ENCODE measurements at places on chromosomes 3 and 15.

DNA sequence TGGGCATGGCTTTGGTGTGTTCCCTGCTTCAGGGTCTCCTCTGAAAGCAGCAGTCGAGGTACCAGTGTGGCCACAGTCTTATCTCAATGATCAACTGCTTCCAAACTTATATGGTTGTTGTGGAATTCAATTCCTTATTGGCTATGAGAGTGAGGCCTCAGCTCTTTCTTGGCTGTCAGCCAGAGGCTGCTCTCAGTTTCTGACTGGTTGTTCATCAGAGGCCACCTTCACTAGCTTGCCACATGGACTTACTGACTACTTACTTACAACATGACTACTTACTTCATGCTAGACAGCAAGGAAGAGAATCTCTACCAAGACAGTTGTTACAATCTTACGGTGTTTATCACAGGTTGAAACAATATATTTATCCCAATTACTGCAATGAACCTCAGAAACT, 789.2 kb downstream of the DIPK2A start:
- no peak for DNase-seq

DNA sequence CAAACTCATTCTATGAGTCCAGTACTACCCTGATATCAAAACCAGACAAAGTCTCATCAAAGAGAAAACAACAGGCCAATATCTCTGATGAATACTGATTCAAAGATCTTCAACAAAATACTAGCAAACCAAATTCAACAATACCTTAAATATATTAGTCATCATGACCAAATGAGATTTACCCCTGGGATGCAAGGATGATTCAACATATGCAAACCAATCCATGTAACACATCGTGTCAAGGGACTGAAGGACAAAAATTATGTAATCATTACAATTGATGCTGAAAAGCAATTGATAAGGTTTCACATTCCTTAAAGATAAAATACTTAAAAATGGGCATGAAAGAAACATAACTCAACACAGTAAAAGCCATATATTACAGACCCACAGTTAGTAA, 1476.9 kb downstream of the SI start:
- no peak for DNase-seq

DNA sequence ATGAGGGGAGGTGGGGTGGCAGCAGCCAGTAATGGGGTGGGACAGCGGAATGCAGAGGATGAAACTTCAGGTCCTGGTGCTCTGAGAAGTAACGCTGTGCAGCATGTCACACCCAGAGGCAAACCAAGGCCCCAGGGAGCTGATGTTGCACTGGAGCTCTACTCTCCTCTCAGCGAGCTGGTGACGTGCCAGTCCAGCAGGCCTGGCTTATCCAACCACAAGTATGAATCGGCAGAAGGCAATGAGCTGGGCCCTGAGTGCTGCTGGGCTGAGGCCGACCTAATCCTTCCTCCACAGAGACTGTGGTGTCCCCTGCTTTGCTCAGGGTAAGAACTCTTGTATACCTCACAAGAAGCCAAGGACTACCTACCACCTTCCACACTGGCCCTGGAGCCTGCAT, 30.5 kb downstream of the CD86 start:
- no peak for DNase-seq

- DNase-seq, result no peak
Measured at GRCh38 chr15:61028427-61028826, 200.7 kb downstream of the RORA start.

- no peak for DNase-seq
Measured at GRCh38 chr3:64686446-64686908, 1.3 kb downstream of the ADAMTS9 start.

DNA sequence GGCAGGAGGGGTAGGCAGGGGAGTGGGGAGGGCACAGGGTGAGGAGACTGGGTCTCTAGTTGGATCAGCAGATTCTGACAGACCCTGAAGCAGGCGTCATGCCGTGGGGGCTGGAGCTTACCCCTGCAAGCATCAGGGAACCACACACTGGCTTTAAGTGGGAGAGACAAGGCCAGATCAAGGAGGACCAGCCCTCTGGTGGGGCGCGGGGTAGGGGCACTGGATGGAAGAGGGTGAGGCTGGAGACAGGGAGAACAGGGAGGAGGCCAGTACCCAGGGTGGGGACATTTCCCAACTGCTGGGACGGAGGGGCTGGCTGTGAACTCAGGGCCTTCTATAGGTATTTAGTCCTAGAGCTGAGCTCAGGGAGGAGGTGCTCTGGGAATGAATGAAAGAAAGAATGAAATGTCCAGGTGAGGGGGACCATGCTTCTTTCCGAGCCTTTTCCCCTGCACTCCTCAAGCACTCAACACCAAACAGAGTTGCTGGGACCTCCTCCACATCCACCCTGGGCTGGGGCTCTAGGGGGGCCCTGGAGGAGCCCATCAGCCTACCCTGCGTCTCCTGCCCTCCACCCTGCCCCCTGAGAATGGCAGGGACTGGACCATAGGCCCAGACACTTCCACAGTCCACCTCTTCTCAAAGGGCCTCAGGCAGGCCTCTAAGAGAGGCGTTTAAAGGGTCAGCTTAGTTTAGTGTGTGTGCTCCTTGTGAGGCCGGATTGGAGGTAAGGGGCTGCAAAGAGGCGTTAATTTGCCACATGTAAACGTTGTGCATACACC, 49.0 kb upstream of the FGD5 start:
- no peak for DNase-seq

All from CD8-positive, alpha-beta memory T cell (primary cell).